GM13977 (cell line): ENCODE measurements at places on chromosomes 11 and 22.

DNA sequence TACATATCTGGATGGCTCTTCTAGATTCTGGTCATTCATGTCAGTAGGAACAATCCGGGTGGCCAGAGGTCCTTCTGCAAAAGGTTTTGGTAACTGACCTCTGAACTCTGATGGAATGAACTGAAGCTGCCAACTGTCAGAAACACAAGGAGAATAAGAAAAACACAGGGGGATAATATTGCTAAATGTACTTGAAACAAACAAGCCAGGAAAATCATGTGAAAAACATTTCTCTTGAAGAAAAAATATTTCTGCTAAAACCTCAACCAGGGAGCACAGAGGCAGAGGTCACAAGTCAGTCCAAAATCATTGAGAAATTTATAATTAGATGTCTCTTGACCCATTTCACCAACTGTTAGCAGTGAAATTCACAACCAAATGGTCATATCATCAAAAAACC is 35.2 kb downstream of the ALG9 start:
- no peak for DNase-seq

DNA sequence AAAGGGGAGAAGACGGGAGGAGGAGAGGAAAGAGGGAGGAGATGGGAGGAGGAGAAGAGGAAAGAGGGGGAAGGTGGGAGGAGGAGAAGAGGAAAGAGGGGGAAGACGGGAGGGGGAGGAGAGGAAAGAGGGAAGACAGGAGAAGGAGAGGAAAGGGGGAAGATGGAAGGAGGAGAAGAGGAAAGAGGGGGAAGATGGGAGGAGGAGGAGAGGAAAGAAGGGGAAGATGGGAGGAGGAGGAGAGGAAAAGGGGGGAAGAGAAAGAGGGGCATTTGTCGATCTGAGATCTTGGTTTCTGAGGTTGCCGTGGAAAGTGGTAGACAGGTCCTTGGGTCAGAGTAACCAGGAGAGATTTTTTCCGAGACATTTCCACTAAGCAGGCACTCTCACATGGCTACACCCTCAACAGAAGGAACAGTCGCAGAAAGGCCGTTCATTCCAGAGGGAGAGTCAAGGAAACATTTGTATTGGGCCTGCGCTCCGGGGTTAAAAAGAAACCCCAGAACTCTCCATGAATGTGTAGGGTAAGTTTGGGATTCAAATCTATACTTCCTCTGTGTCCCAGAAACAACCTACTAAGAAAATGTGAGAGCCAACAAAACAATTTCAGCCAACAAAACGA is 39.8 kb upstream of the CARS1 start:
- DNase-seq, result no peak

- DNase-seq, result peak; percentile 70
These were observed 5.4 kb downstream of the CRY2 start for GRCh38 chr11:45852712-45853101.

GRCh38 chr11:34658071-34659015 is 37.5 kb downstream of the EHF start:
- DNase-seq, result no peak

DNA sequence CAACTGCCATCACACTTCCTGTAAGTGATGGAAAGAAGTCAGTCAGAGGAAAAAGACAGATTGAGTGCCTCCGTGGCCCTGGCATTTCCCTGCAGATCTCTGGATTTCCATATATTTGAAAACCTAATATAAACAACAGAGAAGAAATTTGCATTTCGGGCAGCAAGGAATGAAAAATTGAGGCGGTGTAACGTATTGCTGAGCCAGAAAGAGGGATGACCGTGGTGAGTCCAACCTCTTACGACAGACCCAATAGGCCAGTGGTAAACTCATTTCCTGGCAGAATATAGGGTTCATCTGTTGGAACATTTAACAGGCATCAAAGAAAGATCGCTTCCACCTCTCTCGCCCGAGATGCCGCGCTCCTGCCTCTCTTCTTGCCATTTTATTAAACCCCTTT is 336.5 kb downstream of the MIAT start:
- DNase-seq, result no peak

- no peak for DNase-seq
These were observed 17.9 kb upstream of the NUCB2 start for GRCh38 chr11:17258670-17259069.

DNA sequence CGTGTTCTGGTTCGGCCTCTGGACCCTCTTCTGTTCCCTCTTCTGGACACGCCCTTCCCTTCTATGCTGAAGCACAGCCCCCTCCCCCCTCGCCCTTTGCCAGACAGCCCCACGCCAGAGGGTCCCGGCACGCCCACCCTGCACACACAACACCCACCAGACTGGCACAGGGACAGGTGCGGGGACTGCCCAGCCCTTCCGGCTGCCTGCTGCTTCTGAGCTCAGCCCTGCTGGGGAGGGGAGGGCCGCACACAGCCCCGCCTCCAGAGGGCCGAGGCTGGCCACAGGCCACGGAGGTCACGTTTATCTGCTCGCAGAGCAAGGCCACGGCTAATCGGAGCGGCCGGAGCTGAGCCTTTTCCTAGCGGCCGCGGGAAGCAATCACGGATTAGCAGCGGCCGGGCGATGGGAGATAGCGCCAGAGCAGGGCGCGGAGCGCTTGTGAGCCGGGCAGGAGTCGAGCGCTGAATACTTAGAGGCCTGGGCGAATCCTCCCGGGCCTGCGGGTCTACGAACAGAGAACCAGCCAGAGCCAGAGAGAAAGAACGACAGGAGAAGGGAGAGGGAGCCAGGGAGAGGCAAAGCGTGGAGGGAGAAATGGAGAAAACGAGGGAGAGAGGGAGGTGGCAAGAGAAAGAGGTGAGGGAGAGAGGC is 21.5 kb downstream of the OTUB1 start:
- peak; percentile 63 for DNase-seq

GRCh38 chr11:113991718-113992458 is 17.0 kb downstream of the HTR3A start:
- DNase-seq, result no peak

- DNase-seq, result no peak
These were observed 30.5 kb upstream of the BLID start for GRCh38 chr11:122146475-122146874.

DNA sequence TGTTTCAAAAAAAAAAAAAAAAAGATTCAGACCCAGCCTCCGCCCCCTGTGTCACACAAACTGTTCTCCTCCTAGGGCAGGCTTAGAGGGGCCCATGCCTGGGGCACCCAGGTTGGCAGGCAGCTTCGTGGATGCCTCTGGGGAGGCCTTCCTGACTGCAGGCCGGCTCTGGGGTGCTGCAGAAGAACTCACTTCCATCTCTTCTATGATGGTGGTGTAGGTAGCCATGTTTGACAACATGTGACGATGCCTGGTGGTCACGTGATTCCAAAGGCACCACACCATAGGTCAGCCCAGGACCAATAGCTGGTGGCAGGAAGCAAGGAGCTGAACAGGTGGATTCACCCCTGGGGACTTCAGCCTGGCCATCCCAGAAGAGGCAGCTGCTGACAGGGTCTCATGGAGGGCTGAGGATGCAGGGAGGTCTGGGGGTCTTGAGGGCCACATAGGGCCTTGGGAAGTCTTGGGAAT is 24.1 kb upstream of the CELSR1 start:
- DNase-seq, result peak; percentile 91

DNA sequence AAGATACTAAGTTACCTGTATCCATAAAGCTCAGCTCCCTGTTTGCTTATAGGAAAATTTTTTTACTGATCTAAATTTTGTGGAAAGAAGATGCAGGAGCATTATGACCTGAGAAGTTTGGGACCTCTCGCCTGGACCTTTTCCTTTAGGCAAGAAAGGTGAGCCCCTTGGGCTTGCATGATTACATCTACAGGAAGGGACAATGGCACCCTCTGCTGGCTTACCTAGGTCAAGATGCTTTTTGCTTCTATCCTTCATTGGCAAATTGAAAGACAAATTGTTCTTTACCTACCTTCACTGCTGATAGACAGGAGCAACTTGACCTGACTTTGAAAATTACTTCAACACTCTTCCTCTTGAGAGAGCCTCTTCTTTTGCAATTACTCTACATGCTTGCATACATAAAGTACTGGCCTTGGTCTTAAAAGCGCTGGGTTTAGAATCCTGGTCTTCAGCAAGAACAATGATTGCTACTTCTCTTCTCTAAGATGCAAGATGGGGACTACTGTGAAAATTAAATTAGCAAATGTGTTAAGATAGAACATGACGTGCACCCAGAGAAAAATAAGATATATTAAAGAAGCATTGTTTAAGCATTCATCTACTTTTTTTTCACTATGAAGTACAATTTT is 147.2 kb downstream of the TRPC6 start:
- DNase-seq, result peak; percentile 23

- DNase-seq, result no peak
These were observed 7.7 kb downstream of the IL2RB start for GRCh38 chr22:37141971-37142370.

- DNase-seq, result no peak
These were observed 1.0 kb upstream of the PANX1 start for GRCh38 chr11:94127638-94128037.

DNA sequence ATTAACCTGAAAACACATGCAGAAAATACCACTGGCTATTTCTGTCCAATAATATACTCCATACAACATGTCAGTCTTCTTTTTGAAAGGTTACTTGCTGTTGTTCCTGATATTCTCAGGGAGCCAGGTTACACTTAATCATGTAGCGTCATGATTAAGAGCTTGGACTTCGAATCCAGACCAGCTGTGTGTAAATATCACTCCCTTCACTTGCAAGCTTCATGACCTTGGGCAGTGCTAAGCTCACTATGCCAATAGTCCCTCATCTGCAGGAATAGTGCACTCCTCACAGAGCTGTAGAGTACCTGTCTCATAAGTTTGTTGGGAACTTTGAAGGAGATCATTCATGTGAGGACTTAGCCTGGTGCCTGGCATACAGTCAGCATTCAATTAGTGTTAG is 1.9 kb downstream of the HTR3B start:
- no peak for DNase-seq

- no peak for DNase-seq
These were observed 550.3 kb downstream of the FAM181B start for GRCh38 chr11:82183346-82183745.

GRCh38 chr22:39344046-39344390 is 5.8 kb upstream of the SYNGR1 start:
- DNase-seq, result no peak

DNA sequence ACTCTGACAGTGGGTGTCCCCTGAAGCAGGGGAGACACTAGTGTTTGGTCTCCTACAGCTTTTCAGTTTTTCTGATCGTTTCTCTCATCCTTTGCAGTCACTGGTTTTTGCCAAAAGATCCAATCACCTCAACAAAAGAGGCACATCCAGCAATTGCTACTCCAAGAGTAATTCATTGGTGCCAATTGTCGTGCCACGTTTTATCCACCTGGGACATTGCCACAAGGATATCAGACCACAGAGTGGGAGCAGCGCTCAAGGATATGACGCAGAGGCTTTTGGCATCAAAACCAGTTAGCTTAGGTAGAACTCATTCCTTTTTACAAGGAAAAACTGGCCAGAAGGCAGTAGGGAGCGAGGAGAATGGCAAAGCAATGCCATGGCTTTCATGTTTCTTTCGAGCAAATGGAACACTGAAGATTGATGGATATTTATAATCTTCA is 40.9 kb upstream of the BLID start:
- DNase-seq, result no peak

DNA sequence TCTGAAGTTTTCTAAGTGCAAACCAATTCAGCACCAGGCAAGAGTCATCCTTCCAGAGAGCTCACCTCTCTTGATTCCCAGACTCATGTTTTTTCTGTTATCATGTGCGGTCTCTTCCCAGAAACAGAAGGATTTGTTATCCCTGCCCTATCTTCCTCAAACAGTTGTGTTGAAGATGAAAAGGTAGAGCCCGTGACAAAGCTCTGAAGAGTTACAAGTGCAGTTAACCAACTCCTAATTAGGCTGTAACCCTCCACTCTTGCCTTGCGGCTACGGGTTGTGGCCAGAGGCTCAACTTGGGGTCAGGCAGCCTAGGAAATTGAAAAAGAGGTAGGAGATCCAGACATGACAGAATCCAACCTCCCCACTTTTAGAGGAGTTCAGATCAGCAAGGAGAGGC is 76.2 kb upstream of the CADM1 start:
- no peak for DNase-seq

DNA sequence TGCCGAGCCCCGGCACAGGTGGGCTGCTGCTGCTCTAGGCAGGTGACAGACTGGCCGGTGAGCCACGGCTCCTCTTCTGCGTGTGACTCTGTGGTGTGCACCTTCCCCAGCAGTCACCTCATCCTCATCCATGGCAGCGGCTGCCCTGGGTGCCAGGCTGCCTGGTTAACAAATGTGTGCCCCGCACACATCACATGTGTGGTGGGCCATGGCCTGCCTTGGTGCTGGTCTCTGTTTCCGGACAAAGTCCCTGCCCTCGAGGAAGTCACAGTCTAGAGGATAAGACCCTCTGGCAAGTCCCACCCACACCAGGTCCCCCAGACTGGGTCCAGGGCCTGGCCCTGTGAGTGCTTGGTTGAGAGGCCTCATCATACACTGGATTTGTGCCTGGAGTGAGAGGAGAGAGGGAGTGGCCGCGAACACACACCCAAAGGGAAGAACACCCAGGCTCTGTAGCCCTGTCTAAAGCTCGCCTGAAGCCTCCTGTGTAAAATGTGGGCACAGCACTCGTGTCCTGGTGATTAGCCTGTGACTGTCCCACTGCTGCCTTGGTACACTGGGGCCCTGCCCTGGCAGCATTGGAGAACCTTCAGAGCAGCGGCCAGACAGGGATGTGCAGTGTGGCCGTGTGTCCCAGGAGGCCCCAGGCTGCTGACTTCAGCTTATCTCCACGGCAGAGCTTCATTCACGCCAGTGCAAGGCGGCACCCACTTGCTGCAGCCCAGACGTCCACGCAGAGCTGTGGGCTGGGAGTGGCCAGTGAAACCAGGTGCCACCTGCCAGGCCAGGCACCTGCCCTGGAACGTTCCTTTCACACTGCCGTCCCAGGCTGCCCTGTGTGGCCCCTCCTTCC is 269.9 kb downstream of the TBC1D22A start:
- DNase-seq, result no peak

GRCh38 chr11:30260813-30261212 is 30.0 kb downstream of the FSHB start:
- DNase-seq, result no peak

- DNase-seq, result no peak
These were observed 47.2 kb downstream of the CCDC34 start for GRCh38 chr11:27315836-27316235.

DNA sequence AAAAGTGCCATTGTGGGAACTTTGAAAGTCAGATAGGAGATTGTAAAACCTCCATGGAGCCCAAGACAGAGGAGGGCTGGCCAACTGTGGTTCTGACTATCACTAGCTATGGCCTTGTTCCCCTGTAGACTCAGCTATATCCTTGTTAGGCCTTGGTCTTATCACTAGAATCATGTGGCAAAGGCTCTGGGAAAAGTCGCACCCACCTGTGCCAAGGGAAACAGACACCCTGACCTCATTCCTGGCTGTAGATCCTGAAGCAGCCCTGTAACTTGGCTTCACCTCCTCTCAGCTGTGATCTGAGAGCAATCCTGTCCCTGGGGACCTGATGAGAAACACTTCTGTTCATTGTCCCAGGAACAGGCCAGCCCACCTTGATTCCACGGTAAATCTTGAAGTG is 566.2 kb downstream of the TMEM135 start:
- no peak for DNase-seq

DNA sequence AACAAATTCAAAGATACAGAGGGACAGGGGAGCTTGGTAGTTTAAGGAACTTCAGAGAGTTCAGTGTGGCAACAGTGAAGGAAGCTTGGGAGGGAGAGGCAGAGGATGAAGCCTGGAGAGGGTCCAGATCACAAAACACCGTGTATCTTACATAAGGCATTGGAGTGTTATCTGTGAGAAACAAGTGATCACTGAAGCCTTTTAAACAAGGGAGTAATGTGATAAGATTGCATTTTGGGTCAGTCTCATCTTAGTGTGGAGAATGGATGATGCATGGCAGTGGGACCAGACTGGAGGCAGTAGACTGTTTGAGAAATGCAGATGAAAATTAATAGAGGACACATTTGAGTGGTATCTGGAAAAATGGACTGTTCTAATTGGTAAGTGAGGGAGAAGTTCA is 79.4 kb downstream of the EXT2 start:
- no peak for DNase-seq
